Stimulated activated CD8-positive, alpha-beta memory T cell treated with anti-CD3 and anti-CD28 coated beads, Interleukin-4, amount 100 ng/mL, for 1 hour (primary cell): ENCODE measurements at places on chromosomes 16 and 17.

DNA sequence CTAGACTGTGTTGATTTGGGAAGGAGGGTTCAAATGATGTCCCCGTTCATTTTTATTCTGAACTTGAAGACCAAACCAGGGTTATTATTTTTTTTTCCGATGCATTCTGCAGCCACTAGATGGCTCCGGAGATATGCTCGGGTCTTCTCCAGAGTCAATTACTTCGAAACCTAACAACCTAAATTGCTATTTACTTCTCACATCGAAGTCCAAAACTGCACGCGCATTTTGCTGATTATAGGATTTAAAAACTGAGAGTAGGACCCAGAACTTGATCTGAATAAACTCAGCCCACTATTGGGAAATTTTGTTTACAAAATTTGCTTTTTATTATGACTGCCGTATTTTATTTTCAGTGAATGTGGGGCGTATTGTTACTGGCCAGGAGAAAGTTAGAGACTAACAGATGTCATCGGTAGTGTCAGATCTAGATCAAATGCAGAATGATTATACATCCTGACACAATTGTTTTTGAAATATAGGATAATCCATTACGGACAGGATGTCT lies 263.8 kb downstream of the HS3ST3A1 start:
- DNase-seq, result no peak

- peak; percentile 71 for DNase-seq
Measured at GRCh38 chr17:40319651-40320540, 10.9 kb downstream of the RARA start.

DNA sequence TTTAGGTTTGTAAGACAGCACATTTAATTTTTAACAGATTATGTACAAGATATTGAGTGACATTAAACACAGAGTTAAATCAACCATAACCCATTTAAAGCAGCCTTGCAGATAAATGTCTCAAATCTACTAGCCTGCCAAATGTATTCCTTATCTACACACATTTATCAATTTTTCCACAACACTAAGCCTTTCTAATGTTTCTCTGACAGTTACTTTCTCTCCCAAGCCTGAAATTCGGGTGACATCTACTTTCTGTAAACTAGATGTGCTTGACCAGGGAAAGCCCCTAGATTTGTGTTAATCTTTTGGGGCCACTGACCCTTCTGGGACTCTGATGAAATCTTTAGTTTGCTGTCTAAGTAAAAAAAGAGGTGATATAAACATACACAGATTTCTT lies 69.0 kb downstream of the CDH13 start:
- no peak for DNase-seq

DNA sequence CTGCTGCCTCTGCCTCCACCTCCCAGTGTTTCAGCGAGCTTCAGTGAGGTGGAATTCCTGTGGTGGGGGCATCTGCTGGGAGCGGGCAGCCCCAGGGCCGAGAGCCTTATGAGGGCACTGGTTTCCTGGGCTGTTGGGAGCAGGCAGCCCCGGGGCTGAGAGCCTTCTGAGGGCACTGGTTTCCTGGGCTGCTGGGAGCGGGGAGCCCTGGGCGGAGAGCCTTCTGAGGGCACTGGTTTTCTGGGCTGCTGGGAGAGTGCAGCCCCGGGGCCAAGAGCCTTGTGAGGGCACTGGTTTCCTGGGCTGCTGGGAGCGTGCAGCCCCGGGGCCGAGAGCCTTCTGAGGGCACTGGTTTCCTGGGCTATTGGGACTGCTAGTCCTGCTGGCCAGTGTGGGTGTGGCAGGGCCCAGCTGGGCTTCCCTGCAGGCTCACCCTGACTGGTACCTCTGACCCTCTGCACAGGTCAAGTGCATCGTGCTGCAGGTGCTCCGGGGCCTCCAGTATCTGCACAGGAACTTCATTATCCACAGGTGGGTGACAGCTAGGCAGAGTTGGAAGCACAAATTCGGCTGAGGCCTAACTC lies 5.6 kb downstream of the CDK10 start:
- DNase-seq, result no peak

DNA sequence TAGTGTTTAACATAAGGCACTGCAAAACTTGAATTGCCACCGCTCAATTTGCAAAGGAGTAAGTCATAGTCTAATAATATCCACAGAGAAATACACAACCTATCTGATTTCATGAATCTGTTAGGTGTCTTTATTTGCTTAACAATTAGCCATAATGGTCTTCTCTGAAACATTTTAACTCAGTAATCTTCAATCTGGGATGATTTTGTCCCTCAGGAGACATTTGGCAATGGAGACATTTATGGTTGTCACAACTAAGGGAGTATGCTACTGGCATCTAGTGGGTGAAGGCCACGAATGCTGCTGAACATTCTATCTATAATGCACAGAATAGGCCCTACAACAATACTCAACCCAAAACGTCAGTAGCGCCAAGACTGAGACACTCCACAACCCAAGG lies 4.3 kb downstream of the UBE2G1 start:
- DNase-seq, result no peak

DNA sequence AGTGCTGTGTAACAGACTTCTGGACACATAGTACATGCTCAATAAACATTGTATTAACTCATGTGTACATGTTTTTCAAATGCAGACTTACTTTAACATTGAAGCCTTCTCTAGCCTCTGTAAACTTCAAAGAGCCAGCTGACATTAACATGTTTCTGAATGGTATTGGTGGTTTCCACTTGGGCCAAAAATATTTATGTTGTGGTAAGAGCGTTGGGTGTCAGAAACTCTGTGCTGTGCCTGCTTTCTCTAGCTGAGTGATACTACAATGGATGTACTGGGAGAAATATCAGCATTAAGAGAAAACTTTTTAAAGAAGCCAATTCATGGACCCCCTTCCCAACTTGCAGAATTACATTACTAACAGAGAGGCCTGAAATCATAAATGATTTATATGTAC lies 1951.7 kb downstream of the TP53TG3F start:
- DNase-seq, result no peak

DNA sequence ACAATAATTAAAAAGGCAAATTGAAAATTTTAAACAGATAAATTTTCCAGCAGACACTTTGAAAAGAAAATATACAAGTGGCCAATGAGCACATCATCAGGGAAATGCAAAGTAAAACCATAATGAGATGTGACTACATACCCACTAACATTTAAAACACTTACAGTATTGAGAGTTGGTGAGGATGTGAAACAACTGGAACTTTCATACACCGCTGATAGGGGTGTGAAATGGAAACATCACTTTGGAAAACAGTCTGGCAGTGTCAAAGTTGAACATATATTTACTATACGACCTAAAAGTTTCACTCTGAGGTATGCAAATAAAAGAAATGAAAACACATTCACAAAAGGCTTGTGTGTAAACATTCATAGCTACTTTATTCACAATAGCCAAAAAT lies 94.0 kb upstream of the GNAO1 start:
- no peak for DNase-seq

- DNase-seq, result no peak
Measured at GRCh38 chr16:74850027-74850426, 75.4 kb upstream of the FA2H start.

DNA sequence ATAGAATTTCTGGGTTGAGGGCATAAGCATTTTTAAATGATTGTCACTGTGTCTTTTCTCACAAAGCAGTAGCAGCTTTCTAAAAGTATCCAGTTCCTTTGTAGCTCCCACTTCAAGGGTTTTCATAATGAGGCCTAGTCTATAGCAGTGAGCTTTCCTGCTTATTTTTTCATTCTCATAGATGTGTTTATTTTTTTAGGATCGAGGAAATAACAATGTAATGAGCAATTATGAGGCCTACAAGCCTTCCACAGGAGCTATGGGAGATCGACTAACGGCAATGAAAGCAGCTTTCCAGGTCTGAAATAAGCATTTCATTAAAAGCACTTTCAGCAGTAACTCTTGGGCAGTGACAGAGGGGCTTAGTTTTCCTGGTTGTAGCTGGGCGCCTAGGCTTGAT lies 10.6 kb upstream of the PSMC5 start:
- no peak for DNase-seq

GRCh38 chr17:64441772-64442540 lies 7.0 kb upstream of the MILR1 start:
- no peak for DNase-seq

GRCh38 chr16:28521436-28521835 lies 14.8 kb upstream of the IL27 start:
- DNase-seq, result no peak

DNA sequence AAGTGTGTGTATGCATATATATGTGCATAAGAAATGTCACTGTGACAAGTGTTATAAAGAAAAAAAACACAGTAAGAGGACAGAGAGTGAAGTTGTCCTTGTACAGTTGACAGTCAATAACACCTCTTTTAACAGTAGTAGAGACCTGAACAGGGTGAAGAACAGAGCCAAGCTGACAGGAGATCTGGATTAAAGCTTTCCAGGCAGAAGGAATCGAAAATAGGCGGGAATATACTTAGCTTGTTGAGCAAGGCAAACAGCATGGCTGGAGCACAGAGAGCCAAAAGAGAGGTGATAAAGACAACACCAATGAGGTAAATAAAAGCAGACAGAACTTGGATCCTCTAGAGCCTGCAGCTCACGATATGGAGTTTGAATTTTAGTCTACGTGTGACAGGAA lies 64.8 kb downstream of the KANSL1 start:
- no peak for DNase-seq

- no peak for DNase-seq
Measured at GRCh38 chr17:2397247-2398171, 3.4 kb downstream of the MNT start.

- no peak for DNase-seq
Measured at GRCh38 chr16:19348578-19349315, 63.2 kb downstream of the CLEC19A start.

DNA sequence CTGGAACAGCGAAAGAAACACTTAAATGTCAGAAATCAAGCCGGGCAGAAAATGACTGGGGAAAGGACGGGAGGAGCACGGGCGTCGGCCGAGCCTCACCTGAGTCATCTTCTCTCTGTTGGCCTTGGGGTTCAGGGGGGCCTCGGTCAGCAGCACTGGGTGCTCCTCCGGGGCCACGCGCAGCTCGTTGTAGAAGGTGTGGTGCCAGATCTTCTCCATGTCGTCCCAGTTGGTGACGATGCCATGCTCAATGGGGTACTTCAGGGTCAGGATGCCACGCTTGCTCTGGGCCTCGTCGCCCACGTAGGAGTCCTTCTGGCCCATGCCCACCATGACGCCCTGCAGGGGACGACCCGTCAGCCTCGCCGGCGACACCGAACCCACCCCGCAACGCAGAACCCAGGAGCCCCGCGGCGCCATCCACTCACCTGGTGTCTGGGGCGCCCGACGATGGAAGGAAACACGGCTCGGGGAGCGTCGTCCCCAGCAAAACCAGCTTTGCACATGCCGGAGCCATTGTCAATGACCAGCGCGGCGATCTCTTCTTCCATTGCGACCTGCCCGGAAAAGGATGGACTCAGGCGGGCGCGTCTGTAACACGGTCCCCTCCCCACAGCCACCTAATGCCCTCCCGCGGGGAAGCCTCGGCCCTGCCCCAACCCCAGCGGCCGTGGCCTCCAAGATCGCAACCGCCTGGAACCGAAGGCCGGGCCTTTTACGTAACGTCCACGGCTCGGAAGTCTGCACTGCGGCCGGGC lies 616 bp downstream of the ACTG1 start:
- no peak for DNase-seq

GRCh38 chr16:87954361-87954760 lies 3.1 kb downstream of the BANP start:
- no peak for DNase-seq

DNA sequence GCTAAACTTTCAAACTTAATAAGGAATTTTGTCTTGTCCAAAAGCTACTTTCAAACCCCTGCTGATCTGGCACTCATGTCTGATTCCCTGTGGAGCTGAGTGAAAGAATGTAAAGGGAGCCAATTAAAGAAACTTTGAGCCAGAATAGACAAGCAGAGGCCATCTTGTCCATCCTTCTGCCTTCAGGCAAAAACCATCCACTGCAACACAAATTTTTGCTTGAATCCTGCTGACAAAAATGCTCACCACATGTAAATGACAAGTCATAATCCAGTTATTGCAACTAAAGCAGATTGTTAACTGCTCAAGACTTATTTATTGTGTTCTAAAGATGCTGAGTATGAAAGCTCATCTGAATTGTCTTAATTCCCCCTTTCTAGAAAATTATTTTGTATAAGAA lies 124.0 kb upstream of the HLF start:
- no peak for DNase-seq

DNA sequence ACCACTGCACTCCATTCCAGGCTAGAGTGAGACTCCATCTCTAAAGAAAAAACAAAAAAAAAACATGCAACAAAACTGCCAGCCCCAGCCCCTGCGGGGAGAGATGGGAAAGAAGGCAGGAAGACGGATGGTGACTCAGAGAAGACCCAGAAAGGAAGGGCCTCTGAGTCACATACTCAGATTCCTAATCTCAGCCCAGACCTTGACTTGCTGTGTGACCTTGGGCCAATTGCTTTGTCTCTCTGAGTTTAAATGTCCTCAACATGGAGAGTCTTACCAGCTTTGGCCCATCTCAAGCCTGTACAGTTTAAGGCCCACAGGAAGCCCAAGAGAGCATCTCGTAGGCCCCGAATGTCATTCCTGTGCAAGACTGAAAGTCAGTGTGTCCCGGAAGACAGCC lies 86.5 kb upstream of the LHX1 start:
- DNase-seq, result no peak

- DNase-seq, result no peak
Measured at GRCh38 chr16:57997528-57998265, 2.8 kb downstream of the ZNF319 start.

- no peak for DNase-seq
Measured at GRCh38 chr17:76752006-76752405, 14.1 kb downstream of the MFSD11 start.

DNA sequence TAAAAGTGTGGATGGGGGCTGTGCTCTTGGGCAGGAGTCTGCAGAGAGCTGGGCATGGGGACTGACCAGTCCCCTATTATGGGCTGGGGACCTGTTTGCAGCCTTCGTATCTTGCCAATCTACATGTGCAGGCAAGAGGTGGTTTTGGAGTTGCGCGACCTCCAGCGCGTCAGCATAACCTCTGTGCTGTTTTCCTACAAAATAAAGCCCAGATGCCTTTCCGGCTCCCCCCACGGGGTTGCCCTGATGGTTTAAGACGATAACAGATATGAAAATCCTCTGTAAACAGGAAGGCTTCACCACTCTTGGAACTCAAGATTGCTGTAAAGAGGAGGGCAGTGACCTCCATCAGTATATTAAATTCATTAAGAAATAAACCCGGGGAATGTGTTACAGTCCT lies 16.5 kb upstream of the SPPL2C start:
- DNase-seq, result no peak

- DNase-seq, result no peak
Measured at GRCh38 chr17:19905502-19905901, 37.8 kb upstream of the ULK2 start.
